Stimulated activated CD8-positive, alpha-beta memory T cell treated with anti-CD3 and anti-CD28 coated beads, Interleukin-4, amount 100 ng/mL, for 1 hour (primary cell): ENCODE measurements at places on chromosomes 3 and 15.

GRCh38 chr3:159829539-159830227 is 159.0 kb upstream of the IL12A start:
- no peak for DNase-seq

DNA sequence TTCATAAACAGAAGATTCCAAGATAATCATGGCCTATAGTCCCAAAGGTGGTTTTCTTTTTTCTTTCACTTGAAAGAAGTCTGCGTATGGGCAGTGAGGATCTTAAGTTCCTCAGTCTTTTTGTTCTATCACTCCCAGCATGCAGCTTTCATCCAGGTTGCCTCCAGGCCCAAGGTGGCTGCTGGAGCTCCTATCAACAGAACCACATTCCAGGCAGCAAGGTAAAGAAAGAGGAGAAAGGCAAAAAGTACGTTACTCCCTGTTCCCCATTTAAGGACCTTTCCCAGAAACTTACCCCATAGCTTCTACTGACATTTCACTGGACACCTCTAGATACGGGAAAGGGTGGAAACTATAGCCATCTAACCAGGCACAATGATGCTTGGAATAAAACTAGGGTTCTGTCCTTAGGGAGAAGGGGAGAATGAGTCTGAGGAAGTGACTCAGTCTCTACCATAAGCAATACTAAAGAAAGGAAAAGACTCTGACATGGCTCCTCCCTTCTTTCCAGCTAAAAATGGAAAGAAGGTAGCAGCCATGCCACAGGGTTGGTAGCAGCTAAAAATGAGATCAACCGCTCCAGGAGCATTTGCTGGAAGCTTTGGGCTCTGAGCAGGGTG is 313.9 kb upstream of the NR2E3 start:
- DNase-seq: no peak

GRCh38 chr3:185560676-185561075 is 8.3 kb upstream of the LIPH start:
- no peak for DNase-seq

- no peak for DNase-seq
Measured at GRCh38 chr15:72161361-72162132, 36.0 kb downstream of the GRAMD2A start.

DNA sequence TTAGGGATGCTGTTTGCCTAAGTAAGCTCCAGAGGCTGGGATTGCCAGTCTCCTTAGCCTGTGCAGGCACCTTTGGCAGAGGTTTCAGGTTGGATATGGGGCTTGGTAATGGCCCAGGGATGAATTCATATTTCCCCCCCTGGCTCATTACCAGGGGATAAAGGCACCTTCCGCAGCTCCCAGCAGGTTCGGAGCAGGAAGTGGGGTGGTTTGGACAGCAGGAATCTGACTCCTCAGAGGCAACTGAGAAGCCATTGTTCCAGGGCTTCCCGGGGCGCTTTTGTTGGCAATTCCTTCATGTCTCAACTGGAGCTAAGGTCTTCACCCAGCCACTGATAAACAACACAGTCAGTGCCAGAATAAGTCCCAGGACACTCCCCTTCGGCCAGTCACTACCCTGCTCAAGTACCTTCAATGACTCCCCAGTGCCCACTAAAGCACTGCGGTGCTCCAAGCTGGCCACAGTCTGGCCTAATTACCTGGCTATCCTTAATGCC is 85.3 kb upstream of the SLC6A6 start:
- DNase-seq: no peak

DNA sequence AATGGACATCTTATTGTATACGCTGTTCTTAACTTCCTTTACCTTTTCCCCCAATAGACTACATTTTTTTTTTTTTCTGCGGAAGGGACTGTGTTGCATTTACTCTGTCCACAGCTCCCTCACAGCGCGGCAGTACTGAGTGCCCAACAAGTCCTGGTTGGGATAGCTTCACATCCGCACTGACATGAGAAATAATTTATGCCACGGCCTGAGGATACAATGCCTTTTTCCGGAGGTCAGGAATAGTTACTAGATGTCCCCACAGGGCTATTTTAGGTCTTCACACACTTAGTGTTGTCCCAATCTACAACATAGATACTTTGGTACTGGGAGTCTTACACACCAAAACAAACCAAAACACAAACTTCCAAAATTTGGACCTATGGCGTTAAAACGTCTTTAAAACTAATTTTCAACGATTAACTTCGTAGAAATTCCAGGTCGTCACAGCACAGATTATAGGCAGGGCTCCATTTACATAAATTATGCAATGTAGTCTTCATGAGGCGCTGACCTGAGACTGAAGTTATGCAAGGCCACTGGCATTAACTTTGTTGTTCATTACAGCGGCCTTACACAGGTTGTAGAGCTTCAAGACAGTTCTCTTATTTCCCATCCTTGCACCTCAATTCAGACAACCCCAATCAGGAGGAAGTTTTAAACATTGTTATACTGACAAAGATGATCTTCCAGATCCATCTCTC is 989 bp upstream of the PPIB start:
- DNase-seq: no peak

GRCh38 chr3:106115557-106115956 is 246.7 kb upstream of the CBLB start:
- DNase-seq: no peak

- DNase-seq: no peak
Measured at GRCh38 chr3:167095976-167096375, 284.1 kb downstream of the ZBBX start.

DNA sequence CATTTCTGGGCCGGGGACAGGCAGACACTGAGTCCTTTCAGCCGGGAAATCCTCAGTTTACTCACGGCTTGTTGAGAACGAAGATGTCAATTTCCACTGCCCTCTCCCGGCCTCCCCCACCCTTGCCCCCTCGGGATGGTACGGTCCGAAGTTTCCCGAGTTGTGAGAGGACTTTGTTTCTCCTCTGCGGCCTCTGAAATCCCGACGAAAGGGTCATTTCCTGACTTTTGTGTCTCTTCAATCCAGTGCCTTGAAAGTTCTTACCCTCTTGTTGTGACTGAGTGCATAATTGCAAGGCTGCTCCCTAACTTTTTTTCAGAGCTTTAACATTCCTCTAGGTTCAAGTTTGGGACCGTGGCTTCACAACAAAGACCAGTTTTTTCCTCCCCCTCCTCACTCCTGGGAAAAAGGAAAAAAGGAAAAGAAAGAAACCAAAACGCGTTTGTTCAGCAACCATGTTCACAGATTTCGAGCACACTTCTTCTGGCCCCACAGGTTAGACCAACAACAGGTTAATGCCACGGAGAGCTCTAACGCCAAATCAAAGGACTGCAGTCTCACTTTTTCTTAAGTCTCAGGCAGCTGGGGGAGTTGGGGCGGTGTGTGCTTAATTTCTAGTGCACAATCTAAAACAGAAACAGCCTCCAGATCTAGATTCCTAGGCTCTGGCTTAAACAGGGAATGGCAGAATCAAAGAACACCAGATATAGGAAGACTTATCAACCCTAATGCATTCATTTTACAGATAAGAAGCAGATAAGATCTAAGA is 138.9 kb downstream of the TMCO5A start:
- DNase-seq: no peak

GRCh38 chr3:72080095-72080494 is 295.1 kb upstream of the PROK2 start:
- DNase-seq: no peak

GRCh38 chr3:29513236-29513635 is 232.4 kb downstream of the RBMS3 start:
- no peak for DNase-seq

- DNase-seq: no peak
Measured at GRCh38 chr15:101431748-101432147, 57.8 kb downstream of the PCSK6 start.

- DNase-seq: no peak
Measured at GRCh38 chr3:7760718-7761117, 740.9 kb upstream of the LMCD1 start.

GRCh38 chr3:37086918-37087317 is 87.5 kb downstream of the LRRFIP2 start:
- DNase-seq: no peak

DNA sequence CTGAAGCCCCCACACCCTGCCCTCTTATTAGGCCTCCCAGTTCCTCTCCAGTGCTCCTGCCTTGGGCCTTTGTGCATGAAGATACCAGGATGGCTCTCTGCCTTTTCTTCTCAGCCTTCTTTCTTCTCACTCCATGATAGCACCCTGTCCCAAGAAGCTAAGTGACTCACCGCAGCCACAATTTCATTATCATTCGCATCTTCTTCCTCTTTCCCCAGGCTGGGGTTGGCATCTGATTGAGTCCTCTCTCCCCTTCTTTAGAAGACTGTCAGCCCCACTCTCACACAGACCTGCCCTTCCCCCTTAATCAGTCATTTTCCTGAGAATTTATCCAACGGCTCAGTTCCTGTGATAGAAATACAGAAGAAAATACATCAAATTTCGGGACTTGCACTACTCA is 102.0 kb downstream of the STAC start:
- no peak for DNase-seq

GRCh38 chr15:47796830-47797229 is 79.5 kb downstream of the SEMA6D start:
- no peak for DNase-seq

DNA sequence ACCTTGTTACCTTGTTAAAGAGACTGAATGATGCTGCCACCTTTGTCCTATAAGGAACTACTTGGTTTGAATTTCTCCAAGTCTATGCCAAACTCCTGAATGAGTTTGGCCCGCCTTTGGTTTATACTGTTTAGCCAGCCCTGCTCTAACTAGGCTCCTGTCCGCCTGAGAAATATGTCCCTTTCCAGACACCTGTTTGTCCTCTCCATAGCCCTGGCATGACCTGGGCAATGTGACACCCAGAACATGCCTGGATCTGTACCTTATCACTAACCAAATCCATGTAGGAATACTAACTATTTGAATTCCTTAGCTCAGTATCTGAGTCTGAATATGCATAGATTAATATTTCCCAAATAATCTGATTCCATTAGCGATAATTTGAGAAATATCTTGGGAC is 24.4 kb upstream of the TMC3 start:
- DNase-seq: no peak

DNA sequence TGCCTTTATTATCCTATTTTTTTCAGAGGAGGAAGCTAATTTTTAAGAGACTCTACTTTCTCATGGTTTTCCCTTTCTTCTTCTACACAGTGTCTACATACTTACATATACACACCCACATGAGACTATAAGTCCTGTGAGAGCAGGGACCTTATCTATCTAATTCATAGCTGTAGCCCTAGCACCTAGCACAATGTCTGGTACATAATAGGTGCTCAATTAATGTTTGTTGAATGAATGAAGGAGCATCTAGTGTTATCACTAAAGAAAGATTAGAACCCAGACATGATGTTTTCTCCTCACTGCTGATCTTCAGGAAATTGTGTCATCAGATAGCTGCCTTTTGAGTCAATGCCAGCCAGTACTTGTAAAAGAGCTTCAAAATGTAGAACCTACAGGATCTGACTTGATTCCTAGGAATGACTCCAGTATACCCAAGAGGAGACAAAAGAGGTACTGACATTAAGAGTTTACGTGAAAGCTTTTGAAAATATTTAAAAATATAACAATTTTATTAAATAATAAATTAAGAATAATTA is 2.5 kb downstream of the SCG5 start:
- no peak for DNase-seq

GRCh38 chr3:171799501-171799900 is 10.8 kb downstream of the PLD1 start:
- DNase-seq: no peak

DNA sequence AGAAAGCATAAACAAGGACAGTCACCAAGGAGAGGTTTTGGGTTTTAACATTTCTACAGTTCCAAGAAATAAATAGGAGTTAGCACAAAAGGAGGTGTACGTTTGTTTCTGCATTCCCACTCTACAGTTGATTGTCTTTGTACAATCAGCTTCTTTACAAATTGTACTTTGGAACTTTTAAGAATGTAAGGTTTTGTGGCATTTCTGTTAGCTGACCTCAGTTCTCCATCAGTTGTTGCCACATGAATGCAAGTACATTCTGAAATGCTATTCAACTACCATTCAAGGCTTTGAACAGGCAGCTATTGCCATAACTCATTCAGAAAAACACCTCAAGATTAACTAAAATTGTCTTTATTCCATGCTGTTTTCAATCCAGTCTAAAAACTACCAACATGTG is 253.2 kb upstream of the UBE2E1 start:
- no peak for DNase-seq

DNA sequence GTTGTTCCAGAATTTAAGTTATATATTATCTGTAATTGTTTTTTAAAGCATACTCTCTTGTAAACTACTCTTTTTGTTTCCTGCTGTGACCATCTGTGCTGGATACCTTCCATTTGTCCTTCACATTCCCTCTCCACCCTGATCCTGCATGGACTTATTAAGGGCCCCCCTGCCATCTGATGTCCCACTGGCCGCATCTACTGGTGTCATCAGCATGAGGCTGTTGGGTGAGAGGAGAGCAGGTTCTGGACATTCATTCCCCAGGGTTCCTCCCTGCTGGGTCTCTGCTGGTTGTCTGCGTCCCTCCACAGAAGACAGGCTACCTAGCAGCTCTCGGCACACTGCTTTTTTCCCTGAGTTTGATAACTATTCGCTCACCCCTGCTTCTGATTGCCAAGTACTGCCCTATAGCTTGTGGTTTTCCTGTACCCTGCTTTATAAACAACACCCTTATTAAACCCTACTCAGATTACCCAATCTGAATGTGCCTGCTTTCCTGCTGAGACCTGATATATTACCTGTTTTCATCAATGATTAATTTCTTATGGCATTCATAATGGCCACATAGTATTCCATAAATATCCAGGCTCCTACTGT is 7.7 kb downstream of the CMTM8 start:
- no peak for DNase-seq

DNA sequence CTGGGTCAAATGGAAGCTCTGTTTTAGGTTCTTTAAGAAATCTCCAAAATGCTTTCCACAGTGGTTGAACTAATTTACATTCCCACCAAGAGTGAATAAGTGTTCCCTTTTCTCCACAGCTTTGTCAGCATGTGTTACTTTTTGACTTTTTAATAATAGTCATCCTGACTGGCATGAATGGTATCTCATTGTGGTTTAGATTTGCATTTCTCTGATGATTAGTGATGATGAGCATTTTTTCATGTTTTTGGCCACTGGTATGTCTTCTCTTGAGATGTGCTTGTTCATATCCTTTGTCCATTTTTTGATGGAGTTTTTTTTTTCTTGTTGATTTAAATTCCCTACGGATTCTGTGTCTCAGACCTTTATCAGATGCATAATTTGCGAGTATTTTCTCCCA is 745.0 kb upstream of the BCHE start:
- DNase-seq: no peak

DNA sequence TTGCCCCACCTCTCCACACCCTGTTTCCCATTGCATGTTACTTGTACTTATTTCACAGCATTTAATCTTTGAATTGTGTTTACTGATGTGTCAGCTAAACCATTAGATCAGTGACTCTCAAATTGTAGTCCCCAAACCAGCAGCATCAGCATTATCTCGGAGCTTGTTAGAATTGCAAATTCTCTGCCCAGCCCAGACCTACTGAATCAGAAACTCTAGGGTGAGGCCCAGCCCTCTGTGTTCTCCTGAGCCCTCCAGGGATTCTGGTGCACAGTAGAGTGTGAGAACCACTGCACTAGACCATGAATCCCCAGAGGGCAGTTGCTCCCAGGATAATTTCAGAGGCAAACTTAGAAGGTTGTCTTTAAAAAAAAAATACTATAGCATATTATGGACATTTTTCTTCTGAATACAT is 13.0 kb downstream of the PLD1 start:
- DNase-seq: no peak
